ENCODE measurements at places on chromosomes 7 and 10.

DNA sequence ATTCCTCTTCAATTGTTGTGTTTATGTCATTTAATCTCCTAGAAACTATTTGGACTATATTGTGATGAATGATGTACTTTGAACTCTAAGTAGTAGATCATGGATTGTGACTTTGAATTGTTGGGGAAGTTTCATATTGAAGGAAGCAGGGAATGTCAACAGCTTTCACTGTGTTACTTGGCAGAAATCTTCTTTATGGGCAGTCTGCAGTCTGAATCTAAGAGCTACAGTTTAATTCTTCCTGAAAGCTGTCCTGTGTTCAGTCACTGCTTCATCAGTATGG lies 91.6 kb downstream of the PPP1R9A start:
- DNase-seq = no peak

DNA sequence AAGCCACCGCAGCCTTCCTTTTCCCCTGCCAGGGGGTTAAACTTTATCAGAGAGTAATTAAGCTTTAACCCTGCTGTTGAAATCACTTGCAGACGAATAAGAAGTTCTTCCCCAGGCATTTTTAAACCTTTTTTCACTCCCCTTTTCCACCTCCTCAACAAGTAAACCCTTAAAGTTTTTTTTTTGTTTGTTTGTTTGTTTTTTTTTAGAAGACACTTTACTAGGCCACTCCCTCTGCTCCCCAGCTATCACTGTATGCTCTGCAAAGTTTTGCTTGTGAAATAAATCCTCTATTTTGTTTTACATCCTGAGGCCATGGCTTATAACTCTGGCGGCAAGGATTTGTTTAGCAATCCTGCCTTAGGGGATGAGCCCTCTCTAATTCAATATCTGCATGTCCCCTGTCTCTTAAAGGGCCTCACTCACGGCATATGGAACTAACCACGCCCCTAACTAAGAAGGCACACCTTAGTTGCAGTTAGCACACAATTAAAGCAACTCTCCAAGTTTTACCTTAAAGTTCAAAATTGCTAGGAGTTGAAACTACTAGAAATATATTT lies 1354.7 kb upstream of the LRRTM3 start:
- DNase-seq = no peak

- no peak for DNase-seq
These were observed 134.1 kb downstream of the SPAG6 start for GRCh38 chr10:22479419-22479818.

- DNase-seq = no peak
These were observed 67.6 kb downstream of the PRTFDC1 start for GRCh38 chr10:24884793-24885192.

DNA sequence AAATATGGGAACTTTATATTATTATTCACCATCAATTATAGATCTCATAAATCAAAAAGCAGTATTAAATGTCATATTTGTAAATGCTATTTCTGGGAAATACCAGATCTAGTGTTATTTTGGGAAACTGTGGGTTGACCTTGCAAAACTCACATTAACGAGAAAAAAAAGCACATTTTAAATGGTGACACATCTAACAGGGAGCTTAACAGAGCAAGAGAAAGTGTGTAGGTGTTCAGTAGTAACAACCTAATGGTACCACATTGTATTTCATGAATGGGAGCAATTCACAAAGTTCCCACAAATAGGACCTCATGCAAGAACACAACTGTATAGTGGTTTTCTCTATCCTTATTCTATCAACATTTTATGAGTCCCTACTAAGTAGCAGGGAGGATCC lies 26.2 kb upstream of the HDAC9 start:
- DNase-seq = no peak

GRCh38 chr10:47379901-47380300 lies 4.2 kb downstream of the ZNF488 start:
- DNase-seq = no peak

DNA sequence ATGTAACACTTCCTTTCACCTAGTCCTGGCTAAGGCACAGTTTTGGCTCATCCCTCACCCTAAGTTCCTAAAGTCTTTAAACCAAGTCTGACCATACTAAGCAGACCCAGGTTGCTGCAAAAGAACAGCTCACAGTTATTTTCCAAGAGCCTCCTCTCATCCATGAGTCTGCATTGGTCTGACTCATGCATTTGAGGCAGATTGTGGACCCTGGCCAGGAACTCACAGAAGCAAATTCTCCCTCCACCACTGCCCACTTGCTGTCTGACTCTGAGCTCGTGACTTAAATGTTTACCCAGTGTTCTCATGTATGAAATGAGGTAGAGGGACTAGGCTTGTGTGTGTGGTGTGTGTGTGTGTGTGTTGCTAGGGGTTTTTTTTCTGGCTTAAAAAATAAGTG lies 1272.8 kb downstream of the TYW1 start:
- DNase-seq = no peak

GRCh38 chr10:100739517-100740368 lies 5.6 kb upstream of the PAX2 start:
- no peak for DNase-seq

DNA sequence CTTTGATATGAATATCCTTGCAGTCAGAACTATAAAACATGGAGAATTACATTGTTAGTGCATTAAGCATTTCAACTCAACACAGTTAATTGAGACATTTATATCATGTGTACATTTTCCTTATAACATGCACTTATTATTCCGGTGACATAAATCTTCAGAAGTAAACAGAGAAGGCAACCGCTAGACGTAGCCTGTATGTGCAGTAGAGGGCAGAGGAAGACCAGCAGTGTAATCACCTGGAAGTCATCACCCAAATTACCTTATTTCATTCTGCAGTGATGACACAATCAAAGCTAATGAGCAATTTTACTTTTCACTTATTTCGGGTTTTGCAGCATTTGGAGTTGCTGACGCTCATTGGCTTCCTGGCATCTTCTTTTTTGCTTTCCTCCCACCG lies 394.6 kb downstream of the SDK1 start:
- no peak for DNase-seq

DNA sequence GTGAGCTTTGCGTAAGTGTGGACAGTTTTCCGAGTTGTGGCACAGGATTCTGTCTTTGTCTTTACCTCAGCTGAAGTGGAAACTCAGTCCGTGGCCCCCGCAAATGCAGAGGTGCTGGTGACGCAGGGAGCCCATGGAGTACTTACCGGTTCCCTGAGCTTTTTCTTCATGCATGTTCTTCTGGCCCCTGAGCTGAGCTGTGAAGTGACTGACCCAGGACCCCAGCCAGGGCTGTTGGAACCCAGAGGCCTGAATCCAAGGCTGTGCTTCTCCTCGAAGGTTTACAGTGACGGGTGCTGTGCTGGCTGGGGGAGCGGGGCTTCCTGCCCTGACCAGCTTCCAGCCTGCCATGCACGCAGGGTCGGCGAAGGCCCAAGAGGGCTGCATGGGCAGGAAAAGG lies 223.5 kb downstream of the GLRX3 start:
- no peak for DNase-seq

- no peak for DNase-seq
These were observed 38.9 kb upstream of the IL6 start for GRCh38 chr7:22688084-22688483.
